ENCODE measurements at places on chromosomes 1 and 21. TPM values are rescaled to one million over a fixed set of nuclear protein-coding genes. Genes with fewer than 3 reads are reported as not detected.

Gene TMEM269
- total RNA-seq: 0.07 TPM

Gene PYHIN1
- total RNA-seq: 7.3 TPM

Gene LRRC53
- not detected for total RNA-seq

Gene TEX38
- not detected for total RNA-seq

DNA sequence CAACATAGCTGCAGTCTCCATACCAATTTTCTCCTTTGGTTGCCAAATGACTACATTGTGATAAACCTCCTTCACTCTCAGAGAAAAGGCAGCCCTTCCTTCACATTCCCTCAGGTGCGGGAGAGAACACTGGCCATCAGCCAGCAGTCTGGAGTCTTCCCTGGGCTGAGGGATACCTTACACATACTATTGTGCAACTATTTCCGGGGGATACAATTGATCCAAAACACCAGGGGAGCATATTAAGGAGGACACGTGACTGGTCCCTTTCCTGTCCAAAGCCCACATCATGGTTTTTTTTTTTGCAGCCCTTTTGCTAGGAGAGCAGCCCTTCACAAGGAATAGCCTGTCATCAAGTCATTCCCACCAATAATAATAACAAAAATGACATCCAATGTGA lies 172.1 kb upstream of the ZRANB2 start:
- H3K27ac ChIP-seq: no peak overlapping the region
- no peaks in the 10 kb centered on the region for H3K4me1 ChIP-seq
- no peaks in the 10 kb centered on the region for H3K27me3 ChIP-seq
- DNase-seq: no peak

GRCh38 chr1:48684381-48684780 lies 92.3 kb downstream of the BEND5 start:
- H3K27ac ChIP-seq: no peak overlapping the region
- H3K36me3 ChIP-seq: no peaks in the 10 kb centered on the region
- H3K27me3 ChIP-seq: no peaks in the 10 kb centered on the region
- H3K4me1 ChIP-seq: no peaks in the 10 kb centered on the region
- no peak overlapping the region for H3K4me3 ChIP-seq

Measured in upper lobe of left lung (tissue), 6 donors.